Sciatic nerve (tissue), 2 donors: ENCODE measurements at places on chromosomes 3 and 15. TPM values are rescaled to one million over a fixed set of nuclear protein-coding genes. Genes with fewer than 3 reads are reported as not detected.

- DNase-seq = no peak
Observed at GRCh38 chr3:54530944-54531343, 396.9 kb downstream of the LRTM1 start.

GRCh38 chr15:90512981-90513380 is 16.7 kb upstream of the CRTC3 start:
- no peak for DNase-seq

DNA sequence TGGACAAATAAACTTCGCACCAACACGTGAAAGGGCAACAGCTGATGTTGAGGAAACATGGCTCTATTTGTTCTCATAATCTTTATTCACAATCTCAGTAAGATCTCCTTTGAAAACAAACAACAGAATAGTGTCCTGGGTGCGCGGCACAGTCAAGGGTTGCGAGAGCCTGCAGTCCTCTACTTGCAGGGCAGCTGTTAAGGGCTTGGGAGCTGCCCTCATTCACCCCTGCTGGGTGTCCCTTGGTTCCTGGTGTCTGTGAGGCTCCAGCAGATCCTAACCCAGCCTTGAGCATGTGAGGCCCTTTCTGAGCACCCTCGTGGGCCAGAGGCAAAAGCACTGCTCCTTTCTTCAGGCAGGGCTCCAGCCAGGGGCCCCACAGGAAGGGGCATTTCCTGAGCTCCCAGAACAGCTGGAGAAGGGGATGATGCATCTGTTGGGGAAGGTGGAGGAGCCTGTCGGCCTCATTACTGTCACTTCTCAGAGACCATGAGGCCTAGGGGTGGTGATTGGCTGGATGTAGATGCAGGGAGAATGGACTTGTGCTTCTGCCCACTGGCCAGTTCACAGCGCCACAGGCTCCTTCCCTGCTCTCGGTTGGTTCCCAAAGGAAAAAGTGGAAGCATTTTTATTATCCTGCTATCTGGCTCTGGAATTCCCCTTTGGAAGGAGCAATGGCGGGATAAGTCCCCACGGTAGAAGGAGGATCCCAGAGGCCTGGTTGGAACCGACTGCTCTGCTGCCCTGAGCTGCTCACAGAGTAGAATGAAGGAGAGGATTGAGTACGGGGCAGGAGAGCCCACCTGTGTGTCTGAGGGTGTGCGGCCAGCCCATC is 51.9 kb upstream of the KLF13 start:
- DNase-seq = no peak

GRCh38 chr3:179848711-179849110 is 188.0 kb downstream of the PEX5L start:
- DNase-seq = no peak

RLBP1 gene
- not detected for total RNA-seq

GRCh38 chr3:98971169-98971681 is 69.7 kb upstream of the DCBLD2 start:
- no peak for DNase-seq

KLHL40 gene
- total RNA-seq = 0.13 TPM

GRCh38 chr15:59447367-59447766 is 9.4 kb downstream of the FAM81A start:
- no peak for DNase-seq

SI gene
- not detected for total RNA-seq

GRCh38 chr15:74400313-74400860 is 32.9 kb upstream of the CYP11A1 start:
- DNase-seq = no peak

DNA sequence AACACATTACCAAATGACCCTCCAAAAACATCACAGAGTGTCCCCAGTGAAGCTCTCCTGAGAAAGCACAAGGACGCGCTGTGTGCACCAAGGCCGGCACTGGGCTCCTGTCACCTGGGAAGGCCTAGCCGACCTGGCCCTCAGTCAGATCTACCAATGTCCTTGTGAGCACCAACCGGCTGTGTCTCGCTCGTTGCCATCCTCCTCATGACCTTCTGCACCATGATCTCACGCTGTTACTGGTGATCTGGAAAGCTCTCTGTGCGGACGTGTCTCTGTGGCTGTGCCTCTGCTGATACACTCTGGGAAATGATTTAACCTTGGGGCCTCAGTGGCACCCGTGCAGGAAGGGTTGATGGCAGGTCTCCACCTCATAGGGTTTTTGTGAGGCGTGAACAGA is 24.2 kb downstream of the ZXDC start:
- peak; percentile 32 for DNase-seq

- DNase-seq = no peak
Observed at GRCh38 chr15:59965741-59966140, 38.4 kb upstream of the FOXB1 start.

DNA sequence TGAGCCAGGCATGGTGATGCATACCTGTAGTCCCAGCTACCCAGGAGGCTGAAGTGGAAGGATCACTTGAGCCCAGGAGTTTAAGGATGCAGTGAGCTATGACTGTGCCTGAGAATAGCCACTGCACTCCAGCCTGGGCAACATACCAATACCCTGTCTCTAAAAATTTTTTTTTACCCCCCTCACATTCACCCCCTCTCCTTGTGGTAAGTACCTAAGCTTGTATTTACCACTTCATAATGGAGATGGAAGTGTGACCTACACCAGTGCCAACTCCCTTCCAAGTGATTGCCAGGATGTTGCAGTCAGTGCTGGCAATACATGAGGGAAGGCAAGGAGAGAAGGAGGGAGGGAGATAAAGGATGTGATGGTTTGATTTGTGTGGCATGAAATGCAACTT is 84.2 kb downstream of the LRRC28 start:
- DNase-seq = no peak

VPS13C gene
- 124 TPM for total RNA-seq

DNA sequence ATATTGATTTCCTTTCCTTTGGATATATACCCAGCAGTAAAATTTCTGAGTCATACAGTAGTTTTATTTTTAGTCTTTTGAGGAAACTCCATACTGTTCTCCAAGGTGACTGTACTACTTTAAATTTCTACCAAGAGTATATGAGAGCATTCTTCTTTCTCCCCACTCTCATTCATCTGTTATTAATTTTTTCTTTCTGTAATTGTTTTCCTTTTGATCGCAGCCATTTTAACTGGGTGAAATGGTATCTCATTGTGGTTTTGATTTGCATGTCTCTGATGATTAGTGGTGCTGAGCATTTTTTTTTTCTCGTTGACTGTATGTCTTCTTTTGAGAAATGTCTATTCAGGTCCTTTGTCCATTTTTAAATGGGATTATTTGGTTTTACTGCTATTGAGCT is 18.3 kb upstream of the VGLL3 start:
- no peak for DNase-seq

KLF15 gene
- total RNA-seq = 22.7 TPM

DNA sequence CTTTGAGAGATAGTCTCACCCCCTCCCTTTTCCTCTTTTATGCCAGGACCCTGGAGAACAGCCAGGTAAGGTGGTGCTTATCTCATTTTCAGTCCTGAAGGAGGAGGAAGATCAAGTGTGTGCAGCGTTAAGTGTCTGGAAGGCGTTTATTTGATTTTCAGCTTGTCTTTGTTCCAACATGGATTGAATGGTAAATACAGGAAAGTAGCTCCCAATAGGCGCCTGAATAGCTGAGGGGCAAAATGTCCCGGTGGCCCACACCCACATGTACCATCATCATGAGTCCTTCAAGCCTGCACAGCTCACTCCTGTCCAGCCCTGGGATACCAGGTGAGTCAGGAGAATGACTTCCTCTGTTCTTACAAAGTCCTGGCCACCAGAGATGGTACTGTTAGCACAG is 73.5 kb downstream of the CEMIP start:
- no peak for DNase-seq

UTS2B gene
- total RNA-seq = 0.89 TPM

DNA sequence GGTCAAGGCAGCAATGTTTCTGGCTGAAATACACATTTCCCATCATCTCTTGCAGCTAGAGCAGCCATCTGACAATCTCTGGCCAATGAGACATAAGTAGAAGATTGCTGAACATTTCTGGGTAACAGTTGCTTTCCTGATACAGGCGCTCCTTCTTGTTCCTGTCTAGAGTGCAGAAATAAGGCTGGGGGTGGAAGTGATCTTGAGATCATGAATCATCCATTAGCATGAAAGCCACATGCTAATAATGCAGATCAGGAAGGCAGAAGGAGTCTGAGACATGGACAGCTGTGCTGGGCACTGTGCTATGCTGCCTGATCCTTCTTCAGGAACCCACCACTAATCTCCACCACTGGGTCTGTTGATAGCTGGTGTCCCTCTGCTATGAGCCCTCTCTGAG is 14.8 kb upstream of the TMEM108 start:
- no peak for DNase-seq

DNA sequence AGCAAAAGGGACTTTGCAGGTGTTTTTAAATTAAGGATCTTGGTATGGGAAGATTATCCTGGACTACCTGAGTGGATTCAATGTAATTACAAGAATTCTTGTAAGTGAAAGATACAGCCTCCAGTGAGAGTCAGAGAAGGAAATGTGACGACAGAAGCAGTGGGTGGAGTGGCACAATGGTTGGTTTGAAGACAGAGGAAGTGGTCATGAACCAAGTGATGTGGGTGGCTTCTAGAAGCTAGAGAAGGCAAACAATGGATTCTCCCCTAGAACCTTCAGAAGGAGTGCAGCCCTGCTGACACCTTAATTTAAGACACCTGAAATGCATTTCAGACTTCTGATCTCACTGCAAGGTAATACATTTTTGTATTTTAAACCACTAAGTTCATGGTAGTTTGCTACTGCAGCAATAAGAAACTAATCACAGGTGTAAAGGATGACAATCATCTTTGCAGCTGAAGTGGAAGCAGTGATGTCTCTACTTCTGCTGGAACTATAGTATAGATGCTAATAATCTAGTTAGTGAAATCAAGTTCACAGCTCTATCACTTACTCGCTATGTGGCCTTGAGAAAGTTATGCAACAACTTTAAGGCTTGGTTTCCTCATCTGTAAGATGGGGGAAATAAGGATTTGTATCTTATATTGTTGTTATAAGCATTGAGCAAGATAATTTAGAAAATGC is 403.4 kb upstream of the SUCLG2 start:
- DNase-seq = no peak

- no peak for DNase-seq
Observed at GRCh38 chr15:39315206-39315850, 265.6 kb upstream of the THBS1 start.

DNA sequence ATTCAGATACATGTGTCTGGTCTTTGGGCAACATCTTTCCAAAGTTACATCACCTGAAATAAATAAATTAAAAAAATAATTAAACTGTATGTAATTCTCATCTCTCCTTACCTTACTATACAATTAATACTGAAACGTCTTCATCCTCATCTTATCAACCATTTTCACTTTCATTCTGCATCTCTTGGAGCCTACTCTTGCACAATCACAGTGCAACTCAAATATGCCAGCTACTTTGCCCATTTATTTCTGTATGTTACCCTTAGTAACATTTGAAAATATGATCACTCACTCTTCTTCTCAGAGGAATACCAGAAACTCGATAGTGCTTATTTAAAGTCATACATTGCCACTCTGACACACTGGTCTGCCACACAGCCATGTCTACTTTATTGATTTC is 1357.1 kb upstream of the CADM2 start:
- no peak for DNase-seq

FBXW12 gene
- total RNA-seq = 0.27 TPM

GRCh38 chr3:173552526-173552925 is 155.0 kb downstream of the NLGN1 start:
- DNase-seq = no peak

DNA sequence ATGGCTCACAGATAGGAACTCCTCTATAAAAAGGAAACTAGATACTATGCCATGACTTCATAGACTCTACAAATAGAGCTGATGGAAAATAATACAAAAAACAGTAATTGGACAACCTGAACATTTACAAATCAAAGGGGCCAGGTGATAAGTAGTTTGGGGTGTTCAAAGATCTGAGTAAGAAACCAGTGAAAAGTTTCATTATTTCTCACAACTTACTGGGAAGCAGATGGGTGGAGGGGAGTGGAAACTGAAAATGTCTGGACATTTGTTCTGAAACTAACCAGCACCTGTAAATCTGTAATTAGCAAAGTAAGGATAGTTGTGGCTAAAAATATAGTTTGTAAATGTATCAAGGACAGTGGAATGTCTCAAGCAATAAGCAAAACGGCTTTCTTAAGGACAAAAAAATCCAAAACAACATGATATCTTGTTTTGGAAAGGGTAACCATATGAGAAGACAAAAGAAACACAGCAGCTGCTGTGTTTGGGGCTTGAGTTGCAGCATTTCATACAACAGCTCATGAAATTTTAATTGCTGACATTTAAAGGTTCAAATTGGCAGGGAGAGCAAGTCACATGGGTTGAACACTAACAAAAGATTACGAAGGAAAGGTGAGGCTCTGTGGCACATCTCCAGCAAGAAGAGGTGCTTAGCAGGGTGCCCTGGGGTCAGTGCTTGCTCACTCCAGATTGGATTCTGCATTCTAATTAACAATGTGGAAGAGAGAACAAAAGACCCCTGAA is 26.8 kb upstream of the THBS1 start:
- DNase-seq = no peak

DNA sequence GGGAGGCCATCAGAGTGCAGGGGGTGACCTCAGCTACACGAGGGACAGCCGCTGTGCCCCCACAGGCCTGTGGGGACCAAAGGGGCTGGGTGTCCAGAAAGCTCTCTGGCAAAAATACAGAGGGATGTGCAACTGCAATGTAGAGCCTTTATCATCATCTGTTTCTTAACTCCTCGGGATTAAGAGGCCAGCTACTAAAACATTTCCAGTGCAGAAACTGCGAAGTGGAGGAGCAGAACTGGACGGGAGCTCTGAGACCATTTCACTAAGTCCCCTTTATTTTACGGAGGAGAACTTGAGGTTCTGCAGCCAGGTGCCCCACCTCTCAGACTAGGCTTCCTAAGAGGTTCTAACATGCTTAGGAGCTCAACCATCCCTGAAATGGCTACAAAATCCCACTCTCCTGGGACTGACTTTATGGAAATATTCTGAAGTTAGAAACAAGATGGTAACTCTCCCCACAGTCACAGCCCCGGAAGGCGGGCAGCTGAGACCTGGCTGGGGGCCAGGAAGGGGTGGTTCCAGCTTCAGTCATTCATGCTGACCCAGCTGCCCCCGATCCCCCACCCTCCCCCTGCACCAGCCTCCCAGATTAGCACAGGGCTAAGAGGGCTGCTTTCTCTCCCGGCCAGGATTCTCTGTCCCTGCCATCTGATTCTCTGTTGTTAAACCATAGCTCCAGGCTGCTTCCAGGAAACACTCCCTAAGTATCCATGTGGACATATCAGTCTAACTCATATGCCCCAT is 40.3 kb downstream of the UMPS start:
- DNase-seq = peak; percentile 68

DNA sequence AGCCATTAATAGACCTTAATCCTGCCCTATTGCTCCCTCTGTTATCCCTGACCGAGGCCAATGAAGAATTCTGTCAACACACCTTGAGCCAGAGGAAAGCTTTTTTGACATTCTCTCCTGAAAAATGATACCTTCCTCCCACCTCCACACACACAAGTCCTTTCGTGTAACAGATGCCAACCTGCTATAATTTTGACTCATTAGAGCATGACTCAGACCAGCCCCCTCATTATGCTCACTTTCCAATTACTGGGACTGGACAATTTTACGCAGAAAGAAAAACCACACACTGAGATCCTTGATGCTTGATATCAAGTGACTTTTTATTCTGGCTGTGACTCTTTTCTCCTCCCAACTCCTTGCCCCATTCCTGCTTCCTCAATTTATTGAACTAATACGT is 50.9 kb downstream of the LSAMP start:
- no peak for DNase-seq

ALDH1A3 gene
- 48.3 TPM for total RNA-seq
